ENCODE measurements at places on chromosomes 4 and X.

DNA sequence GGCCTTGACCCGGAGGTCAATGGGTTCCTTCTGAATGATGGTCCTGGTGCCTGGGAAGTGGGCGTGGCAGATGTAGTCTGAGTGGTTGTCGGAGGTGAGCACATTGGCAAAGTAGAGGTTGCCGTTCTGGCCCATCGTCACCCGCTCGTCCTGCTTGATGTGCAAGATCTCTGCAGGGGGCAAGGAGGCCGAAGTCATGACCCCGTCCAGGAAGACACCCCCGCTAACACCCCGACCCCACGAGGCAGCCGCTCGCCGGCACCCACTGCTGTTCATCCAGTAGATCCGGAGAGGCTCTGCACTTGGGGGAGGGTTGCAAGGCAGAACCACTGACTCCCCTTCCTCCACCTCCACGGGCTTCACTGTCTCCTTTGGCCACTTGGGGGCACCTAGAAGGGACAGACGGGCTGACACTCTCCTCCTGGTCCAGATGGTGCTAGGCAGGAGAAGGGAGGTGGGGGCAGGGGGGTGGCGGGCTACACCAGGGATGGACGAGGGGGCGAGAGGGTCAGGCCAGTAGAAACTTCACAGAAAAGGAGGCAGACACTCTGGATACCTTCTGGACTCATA, 15.1 kb downstream of the L1CAM start:
- DNase-seq = no peak

- no peak for DNase-seq
These were observed 18.0 kb downstream of the HDAC8 start for GRCh38 chrX:72554448-72555140.

GRCh38 chr4:112279025-112279881, 6.5 kb downstream of the TIFA start:
- no peak for DNase-seq

- no peak for DNase-seq
These were observed 67.8 kb upstream of the SCML1 start for GRCh38 chrX:17669458-17669857.

DNA sequence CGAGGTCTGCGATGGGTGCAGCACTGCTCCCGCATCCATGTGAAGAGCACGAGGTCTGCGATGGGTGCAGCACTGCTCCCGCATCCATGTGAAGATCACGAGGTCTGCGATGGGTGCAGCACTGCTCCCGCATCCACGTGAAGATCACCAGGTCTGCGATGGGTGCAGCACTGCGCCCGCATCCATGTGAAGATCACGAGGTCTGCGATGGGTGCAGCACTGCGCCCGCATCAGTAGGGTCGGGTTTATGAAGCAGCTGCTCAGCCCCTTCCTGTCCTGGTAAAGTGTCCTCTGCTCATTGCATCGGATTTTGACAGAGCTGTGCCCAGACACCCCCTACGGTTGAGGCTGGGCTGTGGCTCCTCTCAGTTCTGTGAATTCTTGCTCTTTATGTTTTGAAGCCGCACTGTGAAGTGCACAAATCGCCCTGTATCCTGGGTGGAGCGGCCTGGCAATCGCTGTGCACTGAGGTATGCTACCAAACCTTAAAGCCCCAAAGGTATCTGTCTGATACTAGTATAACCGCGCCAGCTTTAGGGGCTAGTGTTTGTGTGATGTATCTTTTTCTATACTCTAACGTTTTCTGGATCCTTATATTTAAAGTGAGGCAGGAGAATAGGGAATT, 98.7 kb downstream of the CPZ start:
- DNase-seq = no peak

- no peak for DNase-seq
These were observed 123.3 kb downstream of the CLCN4 start for GRCh38 chrX:10280071-10280470.

- DNase-seq = no peak
These were observed 764 bp downstream of the TRAPPC11 start for GRCh38 chr4:183659872-183660242.

DNA sequence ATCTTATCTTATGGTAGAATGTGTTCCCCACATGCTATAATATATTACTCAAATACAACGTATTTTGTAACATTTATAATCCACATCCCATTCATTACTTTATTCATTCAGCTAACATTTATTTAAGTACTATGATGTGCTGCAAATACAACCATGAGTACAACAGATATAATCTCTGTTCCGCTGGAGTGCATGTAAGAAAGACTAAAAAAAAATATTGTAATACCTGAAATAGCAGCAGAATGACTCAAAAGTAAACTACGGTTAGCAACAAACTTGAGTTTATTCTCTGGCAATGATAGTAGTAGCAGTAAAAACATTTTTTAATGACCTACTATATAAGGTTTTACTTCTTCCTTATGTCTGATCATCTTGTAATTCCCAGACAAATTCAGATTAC, 1776.3 kb downstream of the STIM2 start:
- DNase-seq = no peak

GRCh38 chrX:38409289-38409688, 56.9 kb downstream of the OTC start:
- no peak for DNase-seq

DNA sequence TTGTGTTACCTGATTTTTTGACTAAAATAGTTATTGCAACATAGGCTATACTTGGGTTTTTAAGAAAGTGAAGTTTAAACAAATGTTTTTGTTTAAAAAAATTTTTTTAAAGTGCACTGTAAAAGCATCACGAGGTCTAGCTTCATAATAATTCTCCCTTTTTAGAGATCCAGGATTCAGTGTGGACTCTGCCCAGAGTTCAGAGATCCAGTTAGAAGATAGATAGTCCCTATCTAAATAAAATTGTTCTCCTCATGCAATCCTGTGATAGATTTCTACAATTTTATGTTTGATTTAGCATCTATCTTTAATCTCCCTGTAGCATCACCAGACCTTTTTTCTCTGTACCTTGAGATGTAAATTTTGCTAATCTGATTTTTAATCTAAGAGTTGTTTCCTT, 85.5 kb upstream of the HPGD start:
- DNase-seq = no peak

DNA sequence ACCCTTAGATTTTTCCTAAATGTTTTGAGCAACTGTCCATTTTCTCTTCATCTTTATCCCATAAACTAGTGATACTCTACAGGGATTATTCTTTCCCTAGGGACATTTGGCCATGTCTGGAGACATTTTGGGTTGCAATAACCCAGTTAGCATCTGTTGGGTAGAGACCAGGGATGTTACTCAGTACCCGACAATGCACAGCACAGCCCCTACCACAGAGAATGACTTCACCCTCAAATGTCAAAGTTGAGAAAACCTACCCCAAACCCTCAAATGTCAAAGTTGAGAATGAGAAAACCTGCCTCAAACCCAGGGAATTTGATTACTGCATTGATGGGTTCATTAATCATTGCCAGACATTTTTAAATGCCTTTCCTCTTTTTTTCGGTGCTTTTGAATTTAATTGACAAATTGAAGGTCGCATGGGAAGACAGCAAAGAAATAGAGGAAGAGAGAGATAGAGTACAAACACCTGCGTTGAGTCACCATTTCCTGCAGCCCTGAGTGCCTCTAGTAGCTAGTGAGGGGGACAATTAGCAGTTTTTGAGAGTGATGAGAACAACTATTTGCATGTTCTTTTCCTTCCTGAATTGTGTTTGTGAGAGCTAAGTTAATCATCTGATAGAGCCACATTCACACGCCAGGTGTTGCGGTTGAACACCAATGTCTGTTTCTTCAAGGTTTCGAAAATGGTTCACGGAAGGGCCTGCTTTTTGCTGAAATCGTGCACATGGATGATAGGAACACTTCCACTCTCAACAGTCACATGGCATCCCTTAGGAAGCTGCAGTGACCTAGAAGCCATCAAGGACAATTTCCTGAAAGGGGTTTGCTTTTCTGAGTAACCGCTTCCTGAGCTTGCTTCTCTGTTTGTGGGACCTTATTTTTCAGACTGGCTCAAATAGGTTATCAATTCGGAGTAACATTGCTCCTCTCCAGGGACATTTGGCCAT, 203.9 kb upstream of the VCX3A start:
- DNase-seq = no peak

- DNase-seq = no peak
These were observed 20.5 kb upstream of the TSR2 start for GRCh38 chrX:54419559-54420302.

DNA sequence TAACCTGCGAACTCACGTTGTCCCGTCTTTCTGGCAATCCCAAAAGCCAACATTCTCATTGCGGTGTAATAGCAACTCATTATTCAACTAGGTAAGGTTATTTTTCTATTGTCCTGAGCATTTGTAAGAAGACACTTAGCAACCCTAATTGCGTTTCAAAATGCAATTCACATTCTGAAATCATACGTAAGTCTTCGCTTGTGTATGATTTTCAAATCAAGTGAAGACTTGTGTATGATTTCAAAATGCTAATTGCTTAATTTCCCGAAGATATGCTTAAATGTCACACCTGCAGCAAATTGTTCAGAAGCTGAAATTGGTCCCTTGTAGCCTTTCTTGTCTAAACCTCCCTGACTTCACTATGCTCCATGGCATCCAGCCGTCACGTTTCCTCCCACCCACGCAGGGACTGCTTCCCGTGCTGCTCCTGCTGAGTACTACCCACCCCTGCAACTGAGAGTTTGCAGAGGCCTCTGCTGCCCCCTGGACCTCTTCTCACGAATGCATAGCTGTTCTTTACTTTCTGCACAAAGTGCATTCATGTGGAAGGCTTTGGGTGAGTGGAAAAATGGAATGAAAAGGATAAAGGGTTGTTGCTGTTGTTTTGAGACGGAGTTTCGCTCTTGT, 40.8 kb upstream of the CLDN24 start:
- no peak for DNase-seq

DNA sequence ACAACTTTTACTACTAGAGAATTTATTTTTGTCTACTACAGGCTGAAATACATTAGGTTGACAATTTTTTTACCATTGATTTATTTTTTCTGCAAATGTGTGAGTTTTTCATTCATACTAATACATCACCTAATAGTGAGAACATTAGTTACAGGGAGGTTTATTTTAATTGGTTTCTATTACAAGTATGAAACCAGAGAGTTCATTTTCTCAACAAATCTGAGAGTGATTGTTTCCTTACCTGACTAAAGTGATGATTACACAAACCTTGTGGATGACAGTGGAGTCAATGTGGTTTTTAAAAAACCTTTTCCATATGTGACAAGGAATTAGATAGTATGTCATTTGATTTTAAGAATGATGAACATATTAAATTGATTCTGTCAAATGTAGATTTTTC, 227.4 kb downstream of the PALLD start:
- no peak for DNase-seq

GRCh38 chr4:52572936-52573485, 86.1 kb downstream of the USP46 start:
- DNase-seq = no peak

GRCh38 chr4:122012735-122013134, 60.9 kb upstream of the TRPC3 start:
- DNase-seq = no peak

DNA sequence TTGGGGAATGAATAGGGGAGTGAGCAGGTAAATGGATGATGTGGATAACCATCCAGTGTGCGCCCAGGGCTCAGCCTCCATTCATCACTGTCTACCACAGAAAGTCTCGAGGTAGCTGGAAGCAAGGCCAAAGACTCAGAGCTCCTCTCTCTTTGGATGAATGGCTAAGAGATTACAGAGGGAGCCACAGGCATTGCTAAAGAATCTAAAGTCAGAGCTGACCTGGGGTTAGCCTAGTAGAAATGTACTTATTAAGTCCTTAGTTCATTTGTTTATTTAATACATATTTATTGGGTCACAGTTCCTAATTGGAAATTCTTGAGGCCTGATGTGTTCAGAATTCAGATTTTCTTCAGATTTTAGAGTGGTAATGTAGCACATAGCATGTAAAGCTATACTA, 88.7 kb upstream of the HPF1 start:
- DNase-seq = no peak

DNA sequence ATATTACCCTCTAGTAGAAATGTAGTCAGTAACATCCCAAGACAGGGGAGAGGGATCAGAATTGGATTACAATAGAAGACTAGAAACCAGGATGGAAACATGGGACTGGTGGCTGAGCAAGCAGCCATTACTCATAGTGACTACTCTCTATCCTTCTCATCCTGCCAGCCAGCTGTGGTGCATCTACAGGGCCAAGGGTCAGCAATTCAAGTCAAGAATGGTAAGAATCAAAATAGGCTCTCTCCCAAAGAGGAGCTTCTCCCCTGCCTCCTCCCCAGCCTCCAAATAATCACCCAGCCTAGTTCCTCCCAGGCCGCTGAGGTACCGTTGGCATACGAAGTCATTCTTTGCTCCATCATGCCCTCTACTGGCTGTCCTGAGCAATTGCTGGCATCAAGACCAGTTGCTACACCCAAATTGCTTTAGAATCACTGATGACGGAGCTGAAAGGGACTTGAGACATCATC, 19.4 kb downstream of the AWAT2 start:
- no peak for DNase-seq

- DNase-seq = no peak
These were observed 137.7 kb upstream of the ZIC3 start for GRCh38 chrX:137428221-137428661.

DNA sequence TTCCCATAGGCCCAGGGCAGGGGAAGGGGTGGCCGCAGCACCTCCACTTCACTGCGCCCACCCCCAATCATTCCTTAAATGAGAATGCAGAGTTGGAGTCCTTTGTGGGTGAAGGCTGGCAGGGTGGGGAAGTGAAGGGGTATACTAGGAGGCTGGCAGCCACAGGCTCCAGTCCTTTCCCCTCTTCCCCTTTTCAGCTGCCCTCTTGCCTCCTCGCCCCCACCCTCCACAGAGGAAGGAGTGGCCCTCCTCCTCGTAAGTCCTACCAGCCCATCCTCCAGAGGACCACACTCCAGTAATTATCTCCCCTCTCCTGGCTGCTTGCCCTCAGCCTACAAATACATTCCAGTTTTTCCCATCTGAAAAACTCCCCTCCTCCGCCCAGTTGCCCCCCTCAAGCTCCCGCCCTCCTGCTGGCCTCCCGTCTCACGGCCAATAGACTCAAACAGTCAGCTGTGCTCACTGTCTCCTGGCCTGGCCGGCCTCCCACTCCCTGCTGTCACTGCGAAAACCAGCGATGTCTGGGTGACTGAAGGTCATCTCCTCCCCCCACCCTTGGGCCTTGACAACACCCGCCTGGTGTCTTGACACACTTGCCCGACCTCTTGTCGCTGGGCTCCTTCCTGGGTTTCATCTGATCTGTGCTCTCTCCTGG, 38.8 kb downstream of the EFNB1 start:
- DNase-seq = no peak

GRCh38 chr4:32525420-32525819, 1805.3 kb downstream of the PCDH7 start:
- DNase-seq = no peak

GRCh38 chr4:127656047-127656680, 23.4 kb downstream of the INTU start:
- no peak for DNase-seq

DNA sequence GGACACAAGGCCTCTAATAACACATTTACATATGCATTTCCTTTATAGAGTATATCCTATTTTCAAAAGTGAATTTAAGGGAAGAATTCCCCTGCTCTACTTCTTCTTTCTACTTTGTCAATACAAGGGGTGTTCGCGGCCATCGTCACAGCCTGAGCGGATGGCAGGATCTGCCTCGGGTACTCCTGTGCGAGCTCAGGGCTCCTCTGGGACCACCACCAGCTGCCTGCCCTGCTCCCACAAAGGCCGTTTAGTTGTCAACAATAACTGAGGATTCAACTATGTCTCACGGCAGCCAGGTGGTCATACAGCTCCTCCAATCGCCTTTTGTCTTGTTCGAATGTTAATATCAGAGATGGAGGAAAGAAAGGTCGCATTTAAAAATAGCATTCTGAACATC, 228.2 kb upstream of the TENM3 start:
- DNase-seq = no peak

- no peak for DNase-seq
These were observed at the start of gene SPOCK3 for GRCh38 chr4:167234316-167234881. Gene SPOCK3 (minus strand): TSS chr4:167234494.

Measured in activated T-helper 9 cell treated with anti-CD3 and anti-CD28 coated beads, Interleukin-2, amount 50 U/mL, for 16 hours (primary cell).